CD8-positive, alpha-beta memory T cell (primary cell): ENCODE measurements at places on chromosomes 4 and X. TPM values are rescaled to one million over a fixed set of nuclear protein-coding genes. Genes with fewer than 3 reads are reported as not detected.

The FSTL5 gene
- not detected for polyA plus RNA-seq

DNA sequence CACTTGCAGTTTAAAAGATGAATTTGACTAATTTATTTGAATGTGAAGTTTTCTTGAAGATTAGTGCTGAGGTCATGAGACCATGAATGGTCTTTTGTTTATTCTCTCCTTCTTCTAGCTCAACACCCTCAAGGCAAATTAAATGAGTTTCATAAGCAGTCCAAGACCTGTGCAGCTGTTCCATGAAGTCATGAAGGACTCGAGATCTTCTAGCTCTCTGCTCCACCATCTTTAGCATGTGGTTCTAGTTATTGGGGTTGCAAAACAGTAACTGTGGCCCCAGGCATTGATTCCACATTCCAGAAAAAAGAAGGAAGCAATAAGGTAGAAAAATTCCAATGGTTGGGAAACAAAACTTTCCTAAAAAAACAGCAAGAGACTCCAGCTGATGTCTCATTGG lies 84.2 kb upstream of the HS3ST1 start:
- DNase-seq, result no peak

DNA sequence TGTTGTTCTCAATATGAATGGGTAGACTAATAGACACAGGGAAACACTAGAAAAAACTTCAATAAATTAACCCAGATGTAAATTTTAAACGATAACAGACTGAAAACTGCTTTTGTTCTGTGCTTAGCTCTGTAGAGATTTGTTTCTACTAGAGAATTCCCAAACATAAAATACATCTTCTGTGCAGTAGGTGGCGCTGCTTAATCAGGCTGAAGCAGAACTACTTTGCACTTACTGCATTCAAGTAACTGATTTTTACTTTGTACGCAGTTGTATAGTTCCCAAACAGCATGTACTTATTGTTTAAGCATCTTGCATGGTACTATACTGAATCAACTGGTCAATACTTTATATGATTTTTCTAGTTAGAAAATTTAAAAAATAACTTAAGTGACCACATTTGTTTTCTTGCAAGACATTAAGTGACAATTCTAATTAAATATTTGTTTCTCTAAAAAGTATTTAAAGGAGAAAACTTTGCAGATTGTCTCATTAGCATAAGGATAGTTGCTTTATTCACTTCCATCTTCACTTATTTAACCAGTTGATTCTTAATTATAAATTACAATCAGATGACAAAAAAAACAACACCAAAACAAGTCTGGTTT lies 490.6 kb downstream of the IL15 start:
- peak; percentile 29 for DNase-seq

GRCh38 chr4:6313216-6313615 lies 43.6 kb downstream of the WFS1 start:
- no peak for DNase-seq

The CNKSR2 gene
- 4.2 TPM for polyA plus RNA-seq

DNA sequence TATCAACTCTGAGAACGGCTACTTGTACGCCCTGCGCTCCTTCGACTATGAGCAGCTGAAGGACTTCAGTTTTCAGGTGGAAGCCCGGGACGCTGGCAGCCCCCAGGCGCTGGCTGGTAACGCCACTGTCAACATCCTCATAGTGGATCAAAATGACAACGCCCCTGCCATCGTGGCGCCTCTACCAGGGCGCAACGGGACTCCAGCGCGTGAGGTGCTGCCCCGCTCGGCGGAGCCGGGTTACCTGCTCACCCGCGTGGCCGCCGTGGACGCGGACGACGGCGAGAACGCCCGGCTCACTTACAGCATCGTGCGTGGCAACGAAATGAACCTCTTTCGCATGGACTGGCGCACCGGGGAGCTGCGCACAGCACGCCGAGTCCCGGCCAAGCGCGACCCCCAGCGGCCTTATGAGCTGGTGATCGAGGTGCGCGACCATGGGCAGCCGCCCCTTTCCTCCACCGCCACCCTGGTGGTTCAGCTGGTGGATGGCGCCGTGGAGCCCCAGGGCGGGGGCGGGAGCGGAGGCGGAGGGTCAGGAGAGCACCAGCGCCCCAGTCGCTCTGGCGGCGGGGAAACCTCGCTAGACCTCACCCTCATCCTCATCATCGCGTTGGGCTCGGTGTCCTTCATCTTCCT lies 2.7 kb downstream of the PCDH10 start:
- no peak for DNase-seq
